ENCODE measurements at places on chromosomes 7 and 10.

- no peak for DNase-seq
Observed at GRCh38 chr10:124599588-124600050, 138.0 kb downstream of the LHPP start.

- no peak for DNase-seq
Observed at GRCh38 chr7:69349291-69349690, 249.0 kb upstream of the AUTS2 start.

DNA sequence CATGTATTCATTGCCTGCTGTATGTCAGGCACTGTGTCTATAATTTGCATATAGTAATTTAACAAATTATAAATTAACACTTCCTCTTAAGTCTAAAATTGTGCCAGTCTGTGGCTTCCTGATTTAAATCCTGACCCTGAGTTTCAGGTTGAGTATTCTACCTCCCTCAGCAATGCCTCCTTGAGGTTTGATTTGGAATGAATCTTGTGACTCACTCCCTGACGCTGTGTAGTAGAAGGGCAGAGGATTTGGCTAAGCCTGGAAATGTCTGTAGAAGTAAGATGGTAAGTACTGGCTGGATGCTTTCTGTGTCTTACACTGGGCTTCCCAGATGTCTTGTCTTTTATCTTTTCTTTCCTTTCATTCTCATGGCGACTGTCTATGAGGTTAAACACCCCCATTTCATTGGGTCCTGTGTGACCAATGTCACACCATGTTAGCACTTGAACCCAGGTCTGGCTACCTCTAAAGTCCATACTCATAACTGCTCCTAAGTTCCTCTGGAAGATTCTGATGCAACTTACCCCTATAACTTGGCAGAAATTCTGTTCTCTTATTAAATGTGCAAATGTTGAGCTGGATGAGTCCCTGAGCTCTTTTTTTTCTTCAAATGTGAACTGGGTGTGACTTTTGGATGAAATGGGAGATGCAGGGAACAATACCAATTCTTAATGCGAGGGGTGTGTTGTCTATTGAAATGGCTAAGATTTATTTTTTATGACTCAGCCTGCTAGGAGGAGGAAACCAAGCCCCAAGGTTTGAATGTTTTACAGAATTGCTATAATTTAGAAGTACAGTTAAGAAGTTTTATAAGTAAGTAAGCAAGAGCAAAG lies 48.5 kb downstream of the PLCE1 start:
- no peak for DNase-seq

DNA sequence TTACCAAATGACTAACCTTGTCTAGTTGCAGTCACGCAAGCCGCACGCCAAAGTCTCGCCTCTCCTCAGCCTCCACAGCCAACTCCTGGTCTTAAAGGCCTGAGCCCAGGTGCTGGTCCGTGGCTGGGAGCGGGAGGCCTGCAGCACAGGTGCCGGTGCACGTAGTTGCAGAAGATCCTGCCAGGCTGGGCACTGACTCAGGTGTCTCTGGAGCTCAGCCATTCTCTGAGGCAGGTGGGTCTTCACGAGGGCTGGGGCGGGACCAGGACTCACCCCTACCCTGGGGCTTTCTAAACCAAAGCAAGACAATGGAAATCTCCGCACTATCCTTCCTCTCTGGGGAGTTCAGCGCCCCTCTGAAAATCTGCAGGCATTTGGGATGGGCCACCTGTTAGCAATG lies 216.4 kb downstream of the MLLT10 start:
- no peak for DNase-seq

GRCh38 chr7:38054199-38054598 lies 123.8 kb upstream of the STARD3NL start:
- DNase-seq, result no peak

GRCh38 chr10:110368002-110368401 lies 63.3 kb upstream of the SMNDC1 start:
- no peak for DNase-seq

DNA sequence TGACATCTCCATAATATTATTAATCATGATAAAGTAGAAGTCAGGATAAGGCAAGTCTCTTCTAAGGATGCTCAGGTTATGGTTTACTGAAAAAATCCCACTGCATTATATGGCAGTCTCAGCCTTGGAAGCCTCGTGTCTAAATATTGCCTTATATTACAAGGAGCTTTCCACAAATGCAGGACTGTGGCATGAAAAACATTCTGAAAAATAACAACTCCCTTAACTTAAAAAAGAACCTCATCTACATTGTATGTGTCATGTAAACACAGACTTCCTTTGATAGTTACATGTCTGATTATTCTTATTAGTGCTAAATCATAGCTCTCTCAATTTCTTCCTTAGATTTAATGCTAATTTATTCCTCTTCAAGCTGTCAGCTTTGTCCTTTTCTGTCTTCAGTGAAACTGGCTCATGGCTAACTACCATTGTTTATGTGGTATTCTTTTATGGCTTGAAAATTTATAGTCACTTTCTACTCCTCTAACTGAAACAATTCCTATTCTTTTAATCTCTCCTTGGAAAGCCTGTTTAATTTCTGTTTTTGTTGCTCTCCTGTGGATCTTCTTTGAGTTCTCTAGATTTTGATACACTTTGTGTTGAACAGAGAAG lies 156.1 kb downstream of the KIF20B start:
- DNase-seq, result no peak

DNA sequence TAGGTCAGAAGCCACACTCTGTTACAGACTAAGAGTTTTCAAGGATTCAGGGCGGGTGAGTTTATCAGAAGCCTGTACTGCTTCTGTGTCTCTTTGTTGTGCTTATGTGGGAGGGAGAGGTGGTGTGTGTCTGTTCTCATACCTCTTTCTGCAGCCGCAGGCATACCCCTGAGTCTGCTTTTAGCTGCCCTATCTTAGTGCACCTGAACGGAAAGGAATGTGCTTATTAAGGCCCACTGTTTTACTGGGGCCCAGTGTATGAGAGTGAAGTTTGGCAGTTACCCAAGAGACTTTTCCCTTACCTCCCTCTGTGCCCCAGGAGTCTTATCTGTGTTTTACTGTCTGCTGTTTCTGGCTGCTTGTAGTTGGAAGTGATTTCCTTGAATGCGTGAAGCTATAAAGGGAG lies 104.3 kb downstream of the TYW1 start:
- no peak for DNase-seq

DNA sequence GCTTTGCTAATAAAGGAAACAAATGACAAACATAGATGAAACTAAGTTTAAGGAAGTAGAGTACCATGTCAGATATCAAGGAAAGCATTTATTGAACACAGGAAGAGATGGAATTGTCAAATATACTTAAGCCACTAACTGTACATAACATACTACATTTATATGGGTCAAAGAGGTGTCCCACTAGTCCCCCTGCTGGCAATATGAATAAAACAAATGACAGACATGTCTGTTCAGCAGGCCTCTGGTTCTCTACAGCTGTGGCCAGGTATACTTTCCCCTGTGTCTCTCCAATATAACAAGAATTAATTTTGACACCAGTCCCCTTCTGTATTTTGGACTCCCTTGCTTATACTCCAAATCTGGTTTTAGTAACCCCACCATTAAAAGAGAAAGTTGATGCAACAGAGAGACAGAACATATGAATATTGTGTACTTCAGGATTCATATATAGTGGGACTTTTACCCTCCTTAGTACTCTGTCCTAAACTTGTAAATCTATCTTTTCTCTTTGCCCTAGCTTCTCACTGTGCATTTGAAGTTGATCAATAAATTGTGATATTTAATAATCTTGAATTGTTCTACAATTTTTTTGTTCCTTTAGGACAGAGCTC lies 42.9 kb downstream of the CD36 start:
- no peak for DNase-seq

GRCh38 chr7:79257959-79258358 lies 195.5 kb downstream of the MAGI2 start:
- DNase-seq, result no peak

DNA sequence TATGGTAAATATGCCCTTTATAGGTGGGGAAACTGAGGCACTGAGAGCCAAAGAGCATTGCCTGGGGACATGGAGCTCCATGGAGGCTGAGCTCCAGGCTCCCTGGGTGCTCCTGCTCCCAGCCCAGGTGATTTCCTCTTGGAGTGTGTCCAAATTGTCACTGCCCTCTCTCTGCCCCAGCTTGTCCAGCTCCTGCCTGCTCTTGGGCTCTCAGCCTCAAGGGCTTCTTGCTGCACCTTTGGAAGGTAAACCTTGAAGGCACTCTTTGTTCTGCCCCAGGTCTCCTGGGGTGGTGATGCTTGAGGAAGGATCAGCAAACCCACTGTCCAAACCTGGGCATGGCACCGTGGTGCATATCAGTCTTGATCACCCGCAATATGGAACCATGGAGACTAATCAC lies 166.1 kb downstream of the RPS24 start:
- no peak for DNase-seq

- no peak for DNase-seq
Observed at GRCh38 chr7:32239764-32240163, 169.6 kb upstream of the PDE1C start.

GRCh38 chr10:20237091-20237570 lies 420.9 kb downstream of the PLXDC2 start:
- no peak for DNase-seq

DNA sequence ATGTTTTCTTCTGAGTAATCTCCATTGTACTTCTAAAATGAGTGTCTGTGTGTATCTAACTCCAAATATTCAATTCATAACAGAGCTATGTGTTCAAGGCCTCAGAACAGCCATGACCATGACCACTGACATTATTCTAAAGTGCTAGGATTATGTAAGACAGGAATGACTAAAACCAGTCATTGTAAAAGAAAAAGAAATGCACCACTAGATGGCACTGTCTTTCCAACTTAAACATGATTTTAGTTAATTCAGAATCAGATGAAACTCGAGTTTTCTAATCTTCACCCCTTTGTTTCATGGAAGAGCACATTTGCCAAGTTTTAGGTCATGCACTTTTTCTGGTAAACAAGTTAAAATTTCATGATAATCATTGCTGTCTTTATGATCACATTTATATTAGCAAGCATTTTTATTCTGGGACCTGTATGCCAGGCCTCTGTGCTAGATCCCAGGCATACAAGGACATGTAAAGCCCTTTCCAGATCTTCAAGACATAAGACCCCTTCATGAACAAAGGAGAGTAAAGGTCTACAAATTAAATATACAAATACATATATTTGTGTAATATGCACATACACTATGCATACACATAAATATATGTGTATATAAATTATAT lies 26.1 kb upstream of the RSU1 start:
- DNase-seq, result no peak

DNA sequence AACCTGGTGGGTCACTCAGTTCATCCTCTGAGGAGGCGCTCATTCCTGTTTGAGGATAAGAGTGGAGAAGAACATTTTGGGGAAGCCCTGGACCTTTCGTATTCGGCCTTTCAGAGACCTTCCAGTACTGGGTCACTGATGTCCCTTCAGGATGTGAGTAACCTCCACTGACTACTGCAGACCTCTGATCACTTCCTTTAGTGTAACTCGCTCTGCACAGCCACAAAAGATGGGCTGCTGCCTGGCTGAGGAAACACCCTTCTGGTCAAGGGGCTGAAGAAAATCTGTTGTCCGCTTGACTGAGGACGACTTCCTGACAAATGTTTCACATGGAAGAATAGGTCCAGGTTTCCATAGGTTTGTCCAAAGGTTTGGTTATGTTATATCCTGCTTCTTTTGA lies 15.9 kb upstream of the TBXAS1 start:
- DNase-seq, result no peak

- peak; percentile 66 for DNase-seq
Observed at GRCh38 chr10:73810735-73811465, 498 bp downstream of the NDST2 start.

DNA sequence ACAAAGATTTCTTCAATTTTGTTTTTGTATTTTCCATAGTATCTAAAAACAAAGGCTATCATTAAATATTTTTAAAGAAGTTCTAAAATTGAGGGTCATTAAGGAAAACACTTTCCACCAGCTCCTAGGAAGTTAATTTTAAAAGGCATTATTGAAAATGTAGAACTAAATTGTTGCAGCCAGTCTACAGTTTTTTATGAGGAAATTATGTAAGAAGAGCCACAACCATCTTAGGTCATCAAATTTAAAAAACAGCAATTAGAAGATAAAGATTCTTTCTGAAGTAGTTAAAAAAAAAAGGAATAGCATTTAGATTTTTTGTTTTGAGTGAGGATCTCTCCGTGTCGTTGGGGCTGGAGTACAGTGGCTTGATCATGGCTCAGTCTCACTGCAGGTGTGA lies 161.7 kb downstream of the NRBF2 start:
- DNase-seq, result no peak

DNA sequence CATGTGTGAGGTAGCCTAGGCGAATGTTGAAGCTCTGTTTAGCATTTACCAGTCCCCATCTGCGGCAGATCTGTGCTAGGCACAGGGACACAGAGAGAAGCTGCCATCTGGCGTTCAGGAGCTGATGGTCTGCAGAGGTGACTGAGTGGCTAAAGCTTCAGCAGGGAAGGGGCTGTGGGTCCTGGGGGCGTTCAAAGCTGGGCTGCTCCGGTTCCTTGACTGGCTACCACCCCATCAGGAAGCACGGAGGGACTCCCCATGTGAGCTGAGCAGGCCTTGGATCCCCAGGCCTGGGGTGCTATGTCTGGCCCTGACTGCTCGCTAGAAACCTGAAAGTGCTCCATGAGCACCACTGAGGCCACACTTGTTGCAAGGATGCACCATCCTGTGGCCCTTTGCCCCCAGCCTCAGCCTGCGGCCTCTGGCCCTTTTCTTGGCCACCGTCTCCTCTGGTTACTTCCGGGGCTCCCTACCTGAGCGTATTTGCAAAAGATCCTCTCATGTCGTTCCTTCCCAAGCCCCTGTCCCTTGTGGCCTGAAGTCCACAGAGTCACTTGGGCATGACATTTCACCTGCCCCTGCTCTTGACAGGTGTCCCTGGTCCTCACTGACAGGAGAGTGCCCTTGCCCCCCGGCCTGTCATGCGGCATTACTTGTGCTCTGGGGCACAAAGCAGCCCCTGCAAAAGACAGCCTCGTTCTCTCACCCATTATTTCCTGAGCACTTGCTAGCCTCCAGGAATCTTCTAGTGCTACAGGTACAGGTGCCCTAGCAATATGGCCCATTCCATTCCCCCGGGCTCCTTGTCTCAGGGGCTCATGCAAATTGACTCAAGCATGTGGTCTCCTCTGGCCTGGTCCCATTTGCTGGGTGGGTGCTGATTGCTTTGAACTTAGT lies 108.1 kb downstream of the GLRX3 start:
- no peak for DNase-seq

DNA sequence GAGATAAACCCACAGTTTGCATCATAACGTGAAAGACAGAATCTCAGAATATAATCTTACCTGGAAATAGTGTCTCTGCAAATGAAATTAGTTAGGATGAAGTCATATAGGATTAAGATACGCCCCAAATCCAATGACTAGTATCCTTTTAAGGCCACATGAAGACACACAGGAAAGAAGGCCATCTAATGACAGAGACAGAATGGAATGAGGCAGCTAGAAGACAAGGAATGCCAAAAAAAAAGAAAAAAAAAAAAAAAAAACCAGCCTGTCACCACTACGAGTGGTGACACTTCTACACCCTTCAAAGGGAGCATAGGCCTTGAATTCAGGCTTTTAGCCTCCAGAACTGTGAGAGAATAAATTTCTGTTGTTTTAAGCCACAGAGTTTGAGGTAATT lies 82.9 kb downstream of the HYCC1 start:
- no peak for DNase-seq
